ENCODE measurements at places on chromosomes 6 and 20.

DNA sequence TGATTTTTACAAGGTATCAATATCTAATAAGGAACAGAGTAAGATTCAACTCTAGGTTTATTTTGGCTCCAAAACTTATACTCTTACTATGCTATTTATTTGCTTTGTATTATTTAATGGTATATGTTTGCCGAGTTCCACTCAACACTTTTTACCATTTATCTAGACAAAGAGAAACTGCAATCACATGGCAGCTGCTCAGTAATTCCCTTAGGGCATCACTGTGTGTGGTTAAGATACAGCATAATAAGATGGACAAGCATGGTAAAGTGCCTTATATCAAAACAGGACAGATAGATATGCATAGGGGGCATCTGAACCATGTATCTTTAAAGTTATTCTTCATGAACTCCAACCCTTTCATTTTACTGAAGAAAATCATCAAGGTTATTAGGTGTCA is 483.0 kb upstream of the ID4 start:
- no peak for DNase-seq

DNA sequence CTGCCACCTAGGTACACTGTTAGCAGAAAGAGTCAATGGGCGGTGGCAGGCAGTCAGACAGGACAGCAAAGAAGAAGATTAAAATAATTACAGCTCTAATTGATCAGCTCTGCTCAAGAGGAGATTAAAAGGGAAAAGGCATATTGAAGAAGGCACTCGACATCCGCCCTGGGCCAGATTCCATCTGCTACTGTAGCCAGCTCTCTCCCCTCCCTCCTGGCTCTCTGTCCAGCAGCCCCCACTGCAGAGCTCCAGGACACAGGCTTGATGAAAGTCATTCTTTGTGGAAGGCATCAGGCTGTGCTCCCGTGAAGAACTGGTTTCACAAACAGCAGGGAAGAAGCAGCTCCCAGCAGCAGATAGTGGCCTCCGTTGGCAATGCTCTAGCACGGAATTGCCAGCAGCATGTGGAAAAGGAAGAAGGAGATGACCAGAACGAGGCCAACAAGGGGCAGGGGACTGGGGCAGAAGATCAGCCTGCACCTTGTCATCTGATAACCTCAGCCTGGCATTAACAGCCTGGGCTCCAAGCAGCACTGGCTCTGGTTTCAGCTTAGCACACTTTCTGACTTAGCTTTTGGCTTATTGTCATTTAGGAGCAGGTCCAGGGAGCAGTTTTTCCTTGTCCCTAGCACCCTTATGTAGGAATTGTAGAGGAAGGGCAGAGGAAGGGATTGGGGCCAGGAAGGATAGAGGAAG is 465.9 kb downstream of the KIF16B start:
- DNase-seq = no peak

DNA sequence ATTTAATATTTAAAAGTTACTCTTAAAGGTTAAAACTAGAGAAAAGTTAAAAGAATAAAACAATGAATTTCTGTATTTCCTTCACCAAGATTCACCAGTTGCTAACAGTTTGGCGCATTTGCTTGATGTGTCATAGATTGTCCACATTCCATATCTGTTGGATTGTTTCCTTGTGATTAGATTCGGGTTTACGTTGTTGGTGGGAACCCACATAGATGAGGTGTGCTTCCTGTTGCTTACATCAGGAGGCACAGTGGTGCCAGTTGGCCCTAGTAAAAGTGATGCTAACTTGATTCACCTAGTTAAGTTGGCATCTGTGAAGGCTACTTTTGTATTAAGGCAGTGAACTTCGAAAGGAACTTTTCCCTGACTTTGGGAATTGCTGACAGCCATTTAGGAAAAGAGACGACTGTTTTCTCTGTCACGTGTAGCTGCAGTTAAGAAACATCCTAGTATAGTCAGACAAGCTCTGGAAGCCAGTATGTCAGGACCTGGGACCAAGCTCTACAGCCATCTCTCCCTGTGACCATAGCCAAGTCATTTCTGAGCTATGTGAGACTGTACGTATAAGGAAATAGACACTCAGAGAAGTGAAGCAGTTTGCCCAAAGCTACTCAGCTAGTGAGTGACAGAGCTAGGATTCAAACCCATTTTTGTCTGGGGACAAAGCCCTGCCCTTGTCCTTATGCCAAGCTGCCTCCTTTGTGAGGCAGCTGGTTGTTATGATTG is 49.0 kb downstream of the PPARD start:
- DNase-seq = no peak

DNA sequence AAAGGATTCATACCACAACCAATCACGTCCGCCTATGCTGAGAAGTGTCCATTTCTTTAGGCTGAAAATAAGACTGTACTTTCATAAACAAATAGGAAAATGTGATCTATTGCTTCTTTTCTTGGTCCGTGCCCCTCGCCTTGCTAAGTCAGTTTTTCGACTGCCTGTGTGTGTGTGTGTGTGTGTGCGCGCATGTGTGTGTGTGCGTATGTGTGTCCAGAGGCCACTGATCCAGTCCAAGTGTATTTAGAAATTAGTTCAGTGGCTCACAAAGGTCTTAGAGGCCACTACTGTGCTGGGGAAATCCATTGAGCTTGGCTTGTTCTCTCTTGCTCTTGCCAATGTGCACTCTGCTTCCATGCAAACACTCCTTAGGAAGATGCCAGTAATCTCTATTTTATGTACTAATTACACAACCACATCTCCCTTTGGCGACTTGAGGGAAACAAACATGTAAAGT is 50.5 kb downstream of the SLC22A23 start:
- DNase-seq = no peak

GRCh38 chr20:19071446-19071725 is 141.1 kb upstream of the SLC24A3 start:
- no peak for DNase-seq

DNA sequence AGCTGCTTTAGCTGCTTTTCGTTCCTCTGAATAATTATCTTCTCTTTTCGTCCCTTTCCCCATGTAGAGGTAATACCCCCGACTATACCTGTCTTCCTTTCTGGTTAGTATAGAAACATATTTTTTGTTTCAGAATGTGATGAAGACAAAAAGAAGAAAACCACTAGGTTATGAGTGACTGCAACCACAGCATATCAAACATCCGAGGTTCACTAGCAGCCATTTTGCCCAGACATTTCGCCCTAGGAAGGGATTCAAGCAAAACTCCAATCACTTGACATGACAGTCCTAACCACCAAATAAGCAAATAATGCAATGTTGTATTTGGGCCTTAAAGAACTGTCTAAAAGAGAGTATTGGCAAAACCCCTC is 9.4 kb downstream of the SNX5 start:
- no peak for DNase-seq

DNA sequence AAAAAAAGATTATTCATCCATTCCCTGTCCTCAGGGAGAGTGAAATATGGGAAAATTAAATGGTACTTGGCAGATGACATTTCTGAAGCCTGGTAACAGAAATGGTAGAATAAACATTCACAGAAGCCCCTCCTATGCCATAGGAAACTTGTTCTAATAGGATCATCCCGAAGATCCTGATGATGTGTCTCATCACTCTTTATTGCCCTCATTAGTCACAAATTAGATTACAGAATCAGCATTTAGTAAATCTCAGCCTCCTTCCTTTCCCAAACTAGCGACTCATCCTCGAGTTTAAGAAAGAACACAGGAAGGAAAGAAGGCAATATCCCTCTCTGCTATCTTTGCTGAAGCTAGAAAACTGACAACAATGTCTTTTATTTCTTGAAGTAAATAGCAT is 154.4 kb downstream of the TMEM200A start:
- DNase-seq = no peak

DNA sequence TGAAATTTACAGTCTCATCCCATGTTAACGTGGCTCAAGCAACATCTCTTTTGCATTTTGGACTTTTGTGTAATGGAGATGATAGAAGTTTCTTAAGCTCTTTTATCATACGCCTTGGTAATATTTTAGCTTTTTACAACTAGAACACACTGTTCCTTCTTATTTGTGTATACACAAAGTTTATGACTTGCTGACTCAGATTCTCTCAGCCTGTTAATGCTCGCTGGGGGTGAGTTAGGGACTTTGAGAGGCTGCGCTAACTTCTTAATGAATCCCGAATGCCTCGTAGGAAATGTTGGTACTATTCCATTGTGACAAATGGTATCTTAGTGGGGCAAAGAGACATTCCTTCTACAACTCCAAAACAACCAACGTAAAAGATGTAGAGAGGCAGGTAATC is 509.7 kb downstream of the DOK5 start:
- no peak for DNase-seq

GRCh38 chr6:138331984-138332383 is 45.7 kb upstream of the SMIM28 start:
- no peak for DNase-seq

- DNase-seq = no peak
Observed at GRCh38 chr20:61126369-61127195, 125.5 kb upstream of the CDH4 start.

DNA sequence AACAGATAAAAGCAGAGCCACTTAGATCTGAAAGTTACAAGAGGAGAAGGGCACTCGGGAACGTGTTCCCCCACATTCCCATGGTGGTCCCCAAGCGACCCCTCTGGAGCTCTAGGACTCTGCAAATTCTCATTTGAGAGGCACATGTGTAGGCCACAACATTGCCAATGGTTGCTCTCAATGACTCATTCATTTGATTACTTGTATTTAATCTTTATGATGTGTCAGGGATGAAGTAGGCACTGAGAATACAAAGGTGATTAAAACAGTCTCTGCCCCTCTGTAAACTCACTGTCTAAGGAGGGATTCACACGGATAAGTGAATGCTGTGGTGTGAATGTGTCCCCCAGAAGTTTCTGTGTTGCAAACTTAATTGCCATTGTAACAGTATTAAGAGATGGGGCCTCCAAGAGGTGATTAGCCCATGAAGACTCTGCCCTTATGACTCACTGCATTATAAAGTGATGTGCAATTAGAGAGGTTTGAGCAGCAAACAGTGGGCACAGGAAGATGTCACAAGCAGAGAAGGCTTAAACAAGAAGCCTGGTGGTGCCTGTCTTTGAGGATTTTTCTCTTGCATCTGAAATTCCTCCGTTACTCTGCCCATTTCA is 34.0 kb upstream of the TRAM2 start:
- no peak for DNase-seq

- no peak for DNase-seq
Observed at GRCh38 chr20:3398681-3399252, 8.7 kb downstream of the DNAAF9 start.

DNA sequence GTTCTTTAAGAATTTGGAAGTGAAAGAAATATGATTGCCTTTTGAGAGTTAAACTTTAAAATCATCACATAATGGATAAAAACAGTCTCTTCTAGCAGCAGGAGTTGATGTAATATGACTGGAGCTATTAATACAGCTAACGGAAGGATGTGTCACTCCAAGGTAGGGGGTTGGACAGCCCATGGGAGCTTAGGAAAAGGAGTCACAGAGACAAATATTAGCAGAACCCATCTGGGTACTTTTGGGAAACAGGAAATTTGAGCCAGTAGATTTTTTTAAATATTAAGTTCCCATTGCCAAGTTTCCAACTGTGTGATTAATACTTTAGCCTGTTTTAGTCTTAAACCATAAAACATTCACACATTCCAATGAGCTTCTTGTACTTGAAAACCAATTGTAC is 164.7 kb upstream of the RIMS1 start:
- no peak for DNase-seq

GRCh38 chr6:45626087-45626891 is 248.6 kb upstream of the SUPT3H start:
- DNase-seq = no peak

DNA sequence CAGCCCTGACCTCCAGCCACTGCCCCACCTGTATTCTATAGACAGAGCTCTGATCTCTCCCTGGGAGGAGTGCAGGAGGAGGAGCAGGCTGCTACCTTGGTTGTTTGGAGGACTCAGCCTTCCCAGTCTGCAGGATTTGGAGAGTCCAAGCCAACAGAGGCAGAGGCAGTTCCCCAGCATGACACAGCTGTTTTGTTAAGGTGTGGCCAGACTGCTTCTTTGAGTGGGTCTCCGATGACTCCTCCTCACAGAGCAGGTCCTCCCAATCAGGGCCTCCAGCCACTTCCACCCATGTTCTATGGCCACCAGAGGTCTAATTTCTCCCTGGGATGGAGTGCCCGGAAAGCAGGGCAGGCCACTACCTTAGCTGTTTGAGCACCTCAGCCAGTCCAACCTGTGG is 203.5 kb downstream of the HACE1 start:
- DNase-seq = no peak

DNA sequence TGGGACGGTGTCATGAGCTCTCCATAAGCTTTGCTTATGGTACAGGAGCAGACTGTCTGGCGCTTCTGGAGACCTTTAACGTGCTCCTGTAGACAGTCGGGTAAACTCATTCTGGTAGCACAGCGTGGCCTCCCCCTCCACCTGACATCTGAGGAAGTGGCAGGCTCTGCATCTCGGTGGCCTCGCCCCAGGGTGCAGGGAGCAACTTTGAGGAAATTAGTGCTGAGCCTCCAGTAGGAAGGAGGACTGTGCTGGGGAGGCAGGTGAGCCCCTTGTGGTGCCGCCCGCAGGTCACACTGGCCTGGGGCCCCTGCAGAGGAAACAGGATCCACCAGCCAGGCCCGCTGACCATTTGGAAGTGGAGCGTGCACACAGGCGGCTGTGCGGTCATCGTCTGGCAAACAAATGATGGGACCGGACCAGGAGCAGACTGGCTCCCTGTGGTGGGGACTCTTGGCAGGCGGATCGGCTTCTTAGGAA is 57.9 kb downstream of the SYNJ2 start:
- DNase-seq = no peak

DNA sequence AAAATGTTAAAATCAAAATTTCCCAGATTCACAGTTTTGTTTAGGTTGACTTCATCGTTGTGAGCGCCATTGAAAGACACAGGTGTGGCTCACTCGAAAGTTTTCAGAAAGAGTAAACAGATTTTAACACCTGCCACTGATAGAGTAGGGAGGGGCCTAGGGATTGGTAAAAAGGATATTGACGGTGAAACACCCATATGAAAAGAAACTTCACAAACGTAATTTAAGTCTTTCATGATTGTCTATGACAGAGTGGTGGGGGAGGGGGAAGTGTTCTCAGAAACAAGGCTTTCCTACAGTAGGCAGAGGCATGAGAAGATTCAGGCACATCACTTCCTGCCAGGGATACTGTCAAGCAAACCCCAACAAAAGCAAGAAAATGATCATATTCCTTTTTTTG is 101.4 kb downstream of the PERP start:
- DNase-seq = no peak

- no peak for DNase-seq
Observed at GRCh38 chr6:89481695-89482094, 48.7 kb downstream of the ANKRD6 start.

- peak; percentile 13 for DNase-seq
Observed at GRCh38 chr6:34791701-34792604, at the start of gene BLTP3A. Gene BLTP3A, plus strand, starts transcription at chr6:34792083. Its CDS starts 168 bp downstream, at chr6:34792251.

GRCh38 chr20:34318609-34319443 is 15.7 kb upstream of the AHCY start:
- DNase-seq = no peak

GRCh38 chr6:28807682-28808280 is 116.0 kb downstream of the TRIM27 start:
- DNase-seq = no peak

Data from NCI-H1417 treated with DMSO at 0.1 percent for 48 hours (cell line).